ENCODE measurements at places on chromosomes 7 and 10. TPM values are rescaled to one million over a fixed set of nuclear protein-coding genes. Genes with fewer than 3 reads are reported as not detected.

GRCh38 chr7:5429857-5430611 is 6.4 kb upstream of the TNRC18 start:
- DNase-seq: no peak

The GJD4 gene
- total RNA-seq: not detected

- DNase-seq: no peak
Observed at GRCh38 chr10:126734015-126734414, 63.5 kb upstream of the C10orf90 start.

DNA sequence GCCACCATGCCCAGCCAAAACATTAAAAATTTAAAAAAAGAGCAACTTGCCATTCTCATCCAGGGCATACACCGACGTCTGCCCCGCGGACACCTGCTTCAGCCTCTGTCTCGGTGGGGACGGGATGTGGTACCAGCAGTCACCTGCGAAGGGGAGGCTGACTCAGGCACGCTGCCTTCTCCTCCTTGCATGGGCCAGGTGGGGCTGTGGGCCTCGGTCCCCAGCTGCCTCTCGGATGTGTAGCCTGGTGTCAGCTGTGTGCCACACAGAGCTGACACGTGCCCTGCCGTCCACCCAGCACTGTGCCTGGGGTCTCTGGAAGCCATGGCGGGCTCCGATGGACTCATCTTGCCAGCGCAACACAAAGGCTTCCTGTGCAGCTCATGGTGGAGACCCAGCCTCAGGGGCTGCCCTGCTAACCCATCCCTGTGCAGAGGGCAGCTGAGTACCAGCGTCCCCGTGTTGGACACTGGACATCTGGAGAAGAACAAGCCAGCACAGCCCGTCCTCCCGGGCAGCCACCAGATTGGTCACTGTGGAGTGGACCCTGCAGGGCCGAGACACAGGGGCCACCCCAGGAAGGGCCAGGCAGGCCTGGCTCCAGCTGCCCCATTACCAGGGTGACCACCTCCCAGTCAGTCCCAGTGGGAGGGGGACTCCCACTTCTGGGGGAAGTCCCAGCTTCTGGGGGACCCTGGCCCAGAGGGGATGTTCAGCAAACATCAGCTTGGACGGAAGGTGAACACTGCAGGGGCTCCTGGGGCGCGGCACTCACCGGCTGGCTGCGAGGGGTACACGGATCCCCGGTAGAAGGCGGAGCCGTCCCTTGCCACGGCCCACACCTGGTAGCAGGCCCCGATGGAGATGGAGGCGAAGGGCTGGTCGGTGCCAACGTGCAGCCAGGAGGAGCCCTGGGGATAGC is 10.6 kb downstream of the BHLHA15 start:
- DNase-seq: no peak

The CLCN1 gene
- under 0.01 TPM for total RNA-seq

- DNase-seq: no peak
Observed at GRCh38 chr10:71125749-71126107, 86.6 kb upstream of the UNC5B start.

GRCh38 chr7:151244196-151244840 is 4.2 kb downstream of the SMARCD3 start:
- no peak for DNase-seq

GRCh38 chr10:79182781-79183467 is 114.2 kb downstream of the ZMIZ1 start:
- DNase-seq: no peak
